ENCODE measurements at places on chromosomes 7 and 10.

GRCh38 chr10:32971536-32972091 lies 13.6 kb upstream of the ITGB1 start:
- DNase-seq, result no peak

DNA sequence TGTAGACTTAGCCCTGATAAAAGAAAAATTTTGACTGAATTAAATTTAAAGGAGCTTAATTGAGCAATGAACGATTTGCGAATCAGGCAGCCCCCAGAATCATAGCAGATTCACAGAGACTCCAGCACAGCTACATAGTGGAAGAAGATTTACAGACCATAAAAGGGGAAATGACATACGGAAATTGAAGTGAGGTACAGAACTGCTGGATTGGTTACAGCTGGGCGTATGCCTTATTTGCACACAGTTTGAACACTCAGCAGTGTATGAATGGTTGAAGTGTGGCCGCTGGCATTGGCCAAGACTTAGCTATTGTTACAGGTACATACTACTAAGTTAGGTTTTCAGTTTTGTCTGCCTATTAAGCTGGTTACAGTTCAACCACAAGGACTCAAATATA lies 433.5 kb upstream of the CELF2 start:
- no peak for DNase-seq

DNA sequence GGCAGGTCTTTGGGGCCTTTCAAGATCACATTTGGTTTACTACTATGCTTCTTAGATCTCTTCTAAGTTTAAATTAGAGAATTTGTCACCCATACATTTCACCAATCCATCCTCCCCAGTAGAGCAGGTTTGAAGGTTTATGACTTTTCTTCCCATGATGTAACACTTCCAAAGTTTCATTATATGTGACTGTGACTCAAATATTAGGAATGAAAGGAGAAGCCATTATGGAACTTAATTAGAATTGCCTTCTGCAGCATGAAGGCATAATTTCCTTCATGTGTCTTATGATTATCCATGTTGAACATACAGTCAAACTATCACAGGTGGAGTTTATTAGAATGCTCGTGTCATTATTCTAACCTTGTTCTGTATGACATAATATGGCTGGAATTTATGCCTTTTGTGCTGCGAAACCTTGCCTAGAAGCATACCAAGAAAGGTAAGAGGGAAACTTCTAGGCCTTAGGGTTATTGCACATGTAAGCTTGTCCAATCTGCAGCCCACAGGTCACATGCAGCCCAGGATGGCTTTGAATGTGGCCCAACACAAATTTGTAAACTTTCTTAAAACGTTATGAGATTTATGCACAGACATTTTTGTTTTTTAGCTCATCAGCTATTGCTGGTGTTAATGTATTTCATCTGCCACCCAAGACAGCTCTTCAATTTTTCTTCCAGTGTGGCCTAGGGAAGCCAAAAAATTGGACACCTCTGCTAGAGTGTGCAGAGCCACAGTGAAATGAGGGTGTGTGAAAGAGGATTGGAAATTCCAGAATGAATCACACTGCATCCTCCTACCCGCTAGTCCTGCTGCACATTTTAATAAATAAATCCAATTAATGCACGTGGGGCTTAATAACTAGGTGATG lies 133.6 kb downstream of the TMEM26 start:
- DNase-seq, result no peak

DNA sequence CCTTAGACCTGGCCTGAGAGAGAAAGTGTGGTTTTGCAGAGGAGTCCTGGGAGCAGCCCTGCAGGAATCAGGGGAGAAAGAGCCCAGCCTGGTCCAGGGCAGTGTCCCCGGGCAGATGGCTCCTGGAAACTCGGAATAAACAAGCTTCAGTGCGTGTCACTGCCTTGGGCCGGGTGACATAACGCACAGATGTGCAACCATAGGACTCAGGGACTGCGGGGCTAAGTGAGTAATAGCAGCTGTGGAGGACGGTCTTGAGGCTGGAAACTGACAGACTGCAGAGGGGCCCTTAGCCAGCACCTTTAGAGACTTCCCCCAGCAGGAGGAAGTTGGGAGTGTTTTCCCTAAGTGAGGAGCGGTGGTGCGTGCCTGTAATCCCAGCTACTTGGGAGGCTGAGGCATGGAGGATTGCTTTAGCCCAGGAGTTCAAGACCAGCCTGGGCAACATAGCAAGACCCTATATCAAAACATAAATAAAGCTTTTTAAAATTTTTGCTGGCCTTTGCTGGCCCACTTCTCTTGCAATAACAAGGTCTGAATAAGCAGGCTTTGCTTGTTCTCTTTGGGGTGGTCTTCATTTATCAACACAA lies 5.3 kb upstream of the CLIP2 start:
- no peak for DNase-seq

- DNase-seq, result no peak
Observed at GRCh38 chr10:114363745-114364454, 40.4 kb downstream of the AFAP1L2 start.

DNA sequence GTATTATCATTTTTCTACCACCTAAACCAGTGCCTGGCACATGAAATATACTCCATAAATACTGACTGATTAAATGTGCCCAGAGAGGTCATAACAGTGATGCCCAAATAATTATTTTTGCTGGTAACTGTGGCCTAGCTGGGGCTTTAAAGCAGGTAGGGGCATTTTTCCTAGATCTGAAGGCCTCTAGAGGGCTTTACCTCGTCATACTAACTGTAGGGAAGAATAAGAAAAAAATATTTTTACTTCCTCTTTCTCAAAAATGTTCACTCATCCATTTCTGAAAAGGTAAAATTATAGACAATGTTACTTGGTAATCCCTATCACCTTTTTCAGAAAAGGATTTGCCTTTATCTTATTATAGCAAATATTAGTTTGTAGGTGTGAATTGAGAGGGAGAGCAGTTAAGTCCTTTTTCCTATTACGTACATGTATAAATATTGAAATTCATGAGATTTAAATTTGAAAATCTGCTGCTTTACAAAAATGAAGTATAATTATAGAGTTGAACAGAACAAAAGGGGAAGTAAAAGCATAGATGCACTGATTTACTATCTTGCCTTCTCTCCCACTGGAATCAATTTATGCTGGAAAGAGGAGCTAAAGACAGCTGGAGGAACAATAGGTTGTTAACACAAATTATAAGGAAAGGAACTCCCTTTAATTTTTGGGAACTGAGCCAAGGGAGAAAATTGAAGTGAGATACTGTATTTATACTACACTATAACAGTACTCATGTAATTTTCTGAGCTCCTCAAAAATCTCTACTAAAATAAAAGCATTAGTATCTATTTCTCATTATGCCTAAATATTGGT lies 71.5 kb upstream of the NOBOX start:
- DNase-seq, result no peak
